Transverse colon (tissue), 4 donors: ENCODE measurements at places on chromosomes 6 and 20. TPM values are rescaled to one million over a fixed set of nuclear protein-coding genes. Genes with fewer than 3 reads are reported as not detected.

GRCh38 chr20:1296117-1296610 lies 30.1 kb downstream of the SNPH start:
- H3K27ac ChIP-seq = no peak overlapping the region
- H3K4me3 ChIP-seq = no peak overlapping the region
- no peaks in the 10 kb centered on the region for H3K4me1 ChIP-seq
- H3K27me3 ChIP-seq = no peaks in the 10 kb centered on the region

- H3K36me3 ChIP-seq = no peaks in the 10 kb centered on the region
- H3K4me3 ChIP-seq = no peak overlapping the region
- H3K27me3 ChIP-seq = no peaks in the 10 kb centered on the region
- no peaks in the 10 kb centered on the region for H3K4me1 ChIP-seq
- DNase-seq = no peak
- no peak overlapping the region for H3K27ac ChIP-seq
These were observed 151.1 kb downstream of the TMEM242 start for GRCh38 chr6:157172231-157172701.

DNA sequence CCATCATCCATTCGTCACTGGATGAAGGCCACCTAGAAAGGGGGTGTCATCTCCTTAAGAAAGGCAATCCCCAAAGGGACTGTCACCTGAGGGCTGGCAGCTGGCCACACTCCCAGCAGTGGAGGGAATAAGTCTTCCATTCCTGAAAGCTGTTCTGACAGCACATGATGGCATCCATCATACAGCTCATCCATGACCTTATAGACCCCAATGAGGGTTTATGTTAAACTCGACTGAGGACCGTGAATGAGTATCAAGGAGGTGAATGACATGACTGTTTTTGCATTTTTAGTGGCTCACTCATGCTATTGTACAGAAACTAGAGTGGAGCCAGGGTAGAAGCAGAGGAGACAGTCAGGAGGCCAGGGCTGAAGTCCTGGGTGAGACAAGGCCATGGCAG lies 203.1 kb upstream of the CNR1 start:
- no peak overlapping the region for H3K4me3 ChIP-seq
- H3K4me1 ChIP-seq = no peaks in the 10 kb centered on the region
- no peaks in the 10 kb centered on the region for H3K27me3 ChIP-seq
- DNase-seq = no peak

DNA sequence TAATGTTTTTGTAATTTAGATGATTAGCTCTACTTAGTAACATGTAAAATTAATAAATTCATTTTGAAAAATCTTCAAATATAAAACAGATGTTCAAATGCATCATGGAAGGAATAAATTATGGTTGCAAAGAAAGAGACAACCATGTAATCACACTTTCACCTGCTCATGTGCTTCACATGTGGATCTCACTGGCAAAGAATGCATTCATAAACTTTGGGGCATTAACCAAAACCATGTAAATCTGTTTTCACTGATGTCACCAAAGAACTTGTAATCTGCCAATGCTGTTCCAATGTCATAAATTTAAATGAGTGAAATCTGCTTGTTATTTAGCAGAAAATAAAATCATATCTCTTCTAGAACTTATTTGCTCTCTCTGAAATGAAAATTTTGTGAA lies 142.7 kb downstream of the TENT5A start:
- peaks cover 12% of the 10 kb centered on the region for H3K4me1 ChIP-seq
- H3K27me3 ChIP-seq = no peaks in the 10 kb centered on the region
- no peak overlapping the region for H3K4me3 ChIP-seq
- no peak overlapping the region for H3K27ac ChIP-seq

DNA sequence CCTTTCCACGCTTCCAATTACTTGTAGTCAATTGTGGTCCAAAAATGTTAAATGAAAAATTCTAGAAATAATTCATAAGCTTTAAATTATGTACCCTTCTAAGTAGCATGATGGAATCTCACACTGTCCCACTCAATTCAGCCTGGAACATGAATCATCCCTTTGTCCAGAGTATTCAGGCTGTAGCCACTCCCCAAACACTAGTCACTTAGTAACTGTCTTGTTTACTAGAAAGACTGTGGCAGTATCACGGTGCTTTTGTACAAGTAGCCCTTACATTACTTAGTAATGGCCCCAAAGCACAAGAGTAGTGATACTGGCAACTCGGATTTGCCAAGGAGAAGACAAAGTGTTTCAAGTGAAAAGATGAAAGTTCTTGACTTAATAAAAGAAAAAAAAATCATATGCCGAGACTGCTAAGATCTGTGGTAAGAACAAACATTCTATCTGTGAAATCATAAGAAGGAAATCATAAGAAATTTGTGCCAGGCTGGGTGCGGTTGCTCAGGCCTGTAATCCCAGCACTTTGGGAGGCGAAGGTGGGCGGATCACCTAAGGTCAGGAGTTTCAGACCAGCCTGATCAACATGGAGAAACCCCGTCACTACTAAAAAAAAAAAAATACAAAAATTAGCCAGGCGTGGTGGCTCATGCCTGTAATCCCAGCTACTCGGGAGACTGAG lies 168.5 kb upstream of the SIM1 start:
- no peaks in the 10 kb centered on the region for H3K36me3 ChIP-seq
- no peaks in the 10 kb centered on the region for H3K27me3 ChIP-seq
- H3K4me1 ChIP-seq = no peaks in the 10 kb centered on the region
- H3K27ac ChIP-seq = no peak overlapping the region
- no peak overlapping the region for H3K4me3 ChIP-seq
- no peak for DNase-seq

DNA sequence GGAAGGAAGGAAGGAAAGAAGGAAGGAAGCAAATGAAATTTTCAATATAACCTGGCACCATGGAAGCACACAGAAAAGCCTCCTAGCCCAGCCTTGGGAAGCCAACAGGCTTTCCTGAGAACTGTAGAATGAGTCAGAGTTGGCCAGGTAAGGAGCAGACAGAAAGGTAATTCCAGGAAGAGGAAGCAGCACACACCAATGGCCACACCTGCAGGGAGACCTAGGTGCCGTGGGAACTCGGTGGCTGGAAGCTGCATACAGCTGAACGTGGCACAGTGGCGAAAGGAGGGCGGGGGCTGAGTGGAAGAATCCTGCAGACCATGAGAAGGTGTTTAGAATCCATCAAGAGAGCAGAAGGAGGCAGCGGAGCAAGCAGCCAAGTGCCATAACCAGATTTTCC lies 224.8 kb upstream of the RREB1 start:
- H3K36me3 ChIP-seq = no peaks in the 10 kb centered on the region
- H3K4me3 ChIP-seq = no peak overlapping the region
- DNase-seq = peak; percentile 43
- H3K27ac ChIP-seq = no peak overlapping the region
- peaks cover 23% of the 10 kb centered on the region for H3K4me1 ChIP-seq

DNA sequence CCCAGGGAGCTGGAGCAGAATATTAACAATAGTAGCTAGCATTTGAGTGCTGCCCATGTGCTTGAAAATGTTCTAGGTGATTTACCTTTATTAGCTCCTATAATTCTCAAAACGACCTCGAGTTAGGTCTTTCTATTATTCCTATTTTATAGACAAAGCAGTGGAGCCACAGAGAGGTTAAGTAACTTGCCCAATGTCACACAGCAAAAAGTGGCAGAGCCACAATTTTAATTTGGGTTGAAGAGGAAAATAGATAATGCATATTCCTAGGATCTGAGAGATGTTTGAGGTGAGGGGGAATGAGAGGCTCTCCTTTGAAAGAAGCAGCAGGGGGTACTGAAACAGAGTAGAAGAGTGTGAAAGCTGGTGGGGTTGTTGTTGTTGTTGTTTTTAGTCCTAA lies 354.5 kb upstream of the SLC35B3 start:
- H3K27ac ChIP-seq = no peak overlapping the region
- H3K4me3 ChIP-seq = no peak overlapping the region
- H3K4me1 ChIP-seq = no peaks in the 10 kb centered on the region
- no peaks in the 10 kb centered on the region for H3K27me3 ChIP-seq

GRCh38 chr6:110567957-110568696 lies 91.7 kb upstream of the SLC22A16 start:
- no peak for DNase-seq
- H3K36me3 ChIP-seq = no peaks in the 10 kb centered on the region
- no peak overlapping the region for H3K4me3 ChIP-seq
- H3K27ac ChIP-seq = no peak overlapping the region
- H3K4me1 ChIP-seq = peaks cover 31% of the 10 kb centered on the region

GRCh38 chr6:166942393-166943168 lies 13.8 kb downstream of the RNASET2 start:
- H3K36me3 ChIP-seq = peaks cover 38% of the 10 kb centered on the region
- no peak overlapping the region for H3K27ac ChIP-seq
- H3K27me3 ChIP-seq = no peaks in the 10 kb centered on the region
- H3K4me3 ChIP-seq = no peak overlapping the region
- no peak for DNase-seq
- H3K4me1 ChIP-seq = no peaks in the 10 kb centered on the region

GRCh38 chr6:118371955-118372354 lies 176.1 kb upstream of the PLN start:
- no peaks in the 10 kb centered on the region for H3K4me1 ChIP-seq
- no peak overlapping the region for H3K4me3 ChIP-seq
- DNase-seq = no peak
- H3K27me3 ChIP-seq = no peaks in the 10 kb centered on the region
- no peak overlapping the region for H3K27ac ChIP-seq

- no peak for DNase-seq
- no peaks in the 10 kb centered on the region for H3K4me1 ChIP-seq
- no peak overlapping the region for H3K27ac ChIP-seq
- no peak overlapping the region for H3K4me3 ChIP-seq
These were observed 30.0 kb upstream of the TGM2 start for GRCh38 chr20:38194971-38195504.

DNA sequence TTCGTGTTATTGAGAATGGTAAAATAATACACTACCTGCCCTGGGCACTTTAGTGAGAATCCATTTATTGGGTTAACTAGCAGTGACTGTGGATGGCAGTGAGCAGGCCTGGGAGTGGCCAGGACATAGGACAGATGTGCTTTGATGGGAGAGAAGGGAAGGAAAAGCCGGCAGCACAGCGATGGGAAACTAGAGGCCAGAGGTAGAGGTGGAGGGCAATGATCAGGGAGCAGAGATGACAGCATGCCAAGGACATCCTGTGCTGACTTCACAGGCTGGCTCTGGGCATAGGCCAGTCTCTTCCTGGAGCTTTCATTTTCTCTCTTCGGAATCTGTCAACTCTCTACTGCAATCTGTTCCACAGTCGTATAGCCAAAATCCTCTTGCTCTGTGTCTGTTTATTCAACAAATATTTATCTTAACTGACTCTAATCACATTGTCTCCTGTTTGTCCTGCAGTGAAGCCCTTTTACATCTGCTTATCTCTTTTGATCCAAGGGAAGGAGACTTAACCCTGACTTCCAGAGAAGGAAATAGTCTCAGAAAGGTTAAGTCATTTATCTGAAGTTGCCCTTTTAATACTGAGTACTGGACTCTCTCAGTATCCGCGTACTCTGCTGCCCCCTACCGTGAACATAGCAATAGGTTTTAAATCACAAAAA lies 18.4 kb upstream of the MMP24 start:
- H3K36me3 ChIP-seq = no peaks in the 10 kb centered on the region
- H3K4me3 ChIP-seq = peak overlapping the region; percentile 22
- peak; percentile 86 for DNase-seq
- peak overlapping the region; percentile 68 for H3K27ac ChIP-seq

- H3K27ac ChIP-seq = peak overlapping the region; percentile 11
- H3K4me1 ChIP-seq = no peaks in the 10 kb centered on the region
- no peak overlapping the region for H3K4me3 ChIP-seq
These were observed 38.9 kb downstream of the MGME1 start for GRCh38 chr20:18007534-18008292.

DNA sequence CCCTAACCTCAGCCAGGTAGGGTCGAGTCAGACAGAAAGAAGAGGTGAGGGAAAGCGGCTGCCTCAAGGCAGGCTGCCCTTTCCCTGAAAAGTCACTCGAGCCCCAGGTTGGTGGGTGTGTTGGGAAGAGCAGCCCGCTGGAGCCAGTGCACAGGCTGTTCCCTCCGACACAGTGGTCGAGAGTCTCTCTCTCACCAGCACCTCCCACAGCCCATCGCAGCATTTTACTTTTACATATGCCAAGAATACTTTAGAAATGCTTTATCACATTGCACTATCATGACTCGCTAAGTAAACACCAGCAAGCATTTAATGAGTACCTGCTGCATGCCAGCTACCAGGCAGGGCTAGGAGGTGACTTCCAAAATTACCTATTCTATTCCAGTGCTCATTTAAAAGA lies 1.7 kb downstream of the PRPH2 start:
- no peaks in the 10 kb centered on the region for H3K36me3 ChIP-seq
- peaks cover 3% of the 10 kb centered on the region for H3K4me1 ChIP-seq
- H3K4me3 ChIP-seq = no peak overlapping the region
- no peak for DNase-seq
- no peaks in the 10 kb centered on the region for H3K27me3 ChIP-seq

- H3K4me1 ChIP-seq = no peaks in the 10 kb centered on the region
- no peak overlapping the region for H3K27ac ChIP-seq
- no peaks in the 10 kb centered on the region for H3K36me3 ChIP-seq
- H3K27me3 ChIP-seq = no peaks in the 10 kb centered on the region
These were observed 7.2 kb downstream of the HEBP2 start for GRCh38 chr6:138410972-138411880.

DNA sequence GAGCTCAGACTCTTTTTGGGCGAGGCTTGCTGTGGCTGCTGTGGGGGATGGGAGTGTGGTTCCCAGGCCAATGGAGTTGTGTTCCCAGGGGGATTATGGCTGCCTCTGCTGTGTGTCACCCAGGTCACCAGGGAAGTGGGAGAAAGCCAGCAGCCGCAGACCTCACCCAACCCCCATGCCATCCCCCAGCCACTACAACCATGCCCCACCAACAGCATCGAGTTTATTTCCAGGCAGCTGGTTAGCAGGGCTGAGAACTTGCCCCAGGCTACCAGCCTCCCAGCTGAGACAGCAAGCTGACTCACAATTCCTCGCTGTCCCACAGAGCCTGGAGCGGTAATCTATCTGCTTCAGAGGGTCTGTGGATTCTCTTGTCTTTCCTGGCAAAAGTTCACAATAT lies 331.7 kb downstream of the FRK start:
- no peak for DNase-seq
- H3K27ac ChIP-seq = no peak overlapping the region
- H3K36me3 ChIP-seq = no peaks in the 10 kb centered on the region
- no peak overlapping the region for H3K4me3 ChIP-seq
- H3K27me3 ChIP-seq = no peaks in the 10 kb centered on the region

GRCh38 chr6:137630666-137631065 lies 136.5 kb upstream of the OLIG3 start:
- no peak overlapping the region for H3K4me3 ChIP-seq
- H3K27ac ChIP-seq = no peak overlapping the region

- DNase-seq = no peak
- peaks cover 7% of the 10 kb centered on the region for H3K4me1 ChIP-seq
- H3K27ac ChIP-seq = no peak overlapping the region
- H3K36me3 ChIP-seq = no peaks in the 10 kb centered on the region
These were observed 99.1 kb downstream of the GJA10 start for GRCh38 chr6:89993411-89993810.

WFDC5 gene
- total RNA-seq = not detected

REM1 gene
- total RNA-seq = 1.3 TPM

HLA-DQB1 gene
- 1.9 TPM for total RNA-seq

EZR gene
- total RNA-seq = 319 TPM

MICB gene
- 3.8 TPM for total RNA-seq

IL17A gene
- total RNA-seq = not detected

C6orf15 gene
- total RNA-seq = not detected

L3MBTL3 gene
- total RNA-seq = 57.6 TPM

PCNA gene
- total RNA-seq = 42.4 TPM

VEGFA gene
- total RNA-seq = 201 TPM

PRICKLE4 gene
- total RNA-seq = 52.0 TPM
